ENCODE measurements at places on chromosomes 1 and 21. TPM values are rescaled to one million over a fixed set of nuclear protein-coding genes. Genes with fewer than 3 reads are reported as not detected.

The PRAMEF12 gene
- not detected for total RNA-seq

The TYW3 gene
- 11.4 TPM for total RNA-seq

The HES3 gene
- not detected for total RNA-seq

The ZFP69 gene
- 3.0 TPM for total RNA-seq

The LRRC39 gene
- 30.3 TPM for total RNA-seq

The RPTN gene
- total RNA-seq: not detected

The FCRLA gene
- 0.99 TPM for total RNA-seq

The ALG6 gene
- total RNA-seq: 18.9 TPM
